ENCODE measurements at places on chromosomes 5 and 9.
A peak's percentile ranks its signal among the peaks of the same experiment; 100 is the strongest.

DNA sequence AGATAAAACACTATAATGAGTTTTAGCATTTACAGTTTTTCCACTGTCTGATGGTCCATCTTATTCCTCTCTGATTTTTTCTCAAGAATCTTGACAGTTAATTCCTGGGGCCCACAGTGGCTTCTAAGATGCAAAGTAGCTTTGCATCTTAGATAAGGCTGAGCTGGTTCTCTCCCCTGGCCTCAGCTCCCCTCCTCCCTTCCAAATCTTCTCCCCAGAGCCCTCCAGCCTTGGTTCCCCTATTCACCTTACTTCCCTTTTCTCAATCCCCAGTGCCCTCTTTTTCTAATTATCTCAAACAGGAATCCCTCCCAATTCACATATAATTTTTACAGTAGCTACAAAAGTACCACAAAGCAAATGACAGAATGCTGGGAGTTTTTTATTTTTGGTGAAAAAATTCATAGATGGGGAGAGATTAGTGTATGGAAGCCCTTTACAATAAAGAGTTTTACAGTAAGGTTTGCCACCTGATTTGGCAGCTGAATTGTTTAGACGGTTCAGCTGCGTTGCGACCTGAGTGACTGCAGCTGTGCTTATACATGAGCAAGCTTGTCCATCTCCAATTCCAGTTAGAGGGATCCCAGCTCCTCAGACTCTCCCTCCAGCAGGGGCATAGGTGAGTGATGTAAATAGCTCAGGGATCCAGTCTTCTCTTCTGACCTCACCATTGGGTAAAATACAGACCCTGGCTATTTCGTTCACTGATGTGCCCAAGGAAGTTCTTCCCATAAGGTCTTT lies 51.4 kb upstream of the CKMT2 start:
- DNase-seq = peak; percentile 40

- DNase-seq = no peak
Observed at GRCh38 chr5:59485629-59486439, 407.7 kb downstream of the PDE4D start.

DNA sequence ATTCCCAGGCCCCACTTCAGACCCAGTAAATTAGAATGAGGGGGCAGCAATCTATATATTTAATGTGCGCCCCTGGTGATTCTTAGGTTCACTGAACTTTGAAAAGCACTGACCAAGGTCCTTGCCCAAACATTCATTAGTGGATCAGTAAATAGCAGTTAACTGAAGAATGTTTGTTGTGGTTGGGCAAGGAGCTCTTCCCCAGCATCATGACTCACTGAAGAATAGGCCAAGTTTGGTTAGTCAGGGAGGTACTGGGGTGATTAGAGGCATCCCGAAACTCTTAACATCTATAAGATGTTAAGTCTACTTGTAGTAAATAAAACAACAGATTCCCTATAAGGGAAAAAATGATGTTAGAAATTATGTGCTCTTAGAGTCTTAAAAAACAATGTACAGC lies 833 bp upstream of the MROH2B start:
- no peak for DNase-seq

GRCh38 chr9:137813167-137813566 lies 64.4 kb upstream of the CACNA1B start:
- peak; percentile 42 for DNase-seq

GRCh38 chr5:74116266-74116665 lies 490.3 kb downstream of the ARHGEF28 start:
- DNase-seq = no peak

DNA sequence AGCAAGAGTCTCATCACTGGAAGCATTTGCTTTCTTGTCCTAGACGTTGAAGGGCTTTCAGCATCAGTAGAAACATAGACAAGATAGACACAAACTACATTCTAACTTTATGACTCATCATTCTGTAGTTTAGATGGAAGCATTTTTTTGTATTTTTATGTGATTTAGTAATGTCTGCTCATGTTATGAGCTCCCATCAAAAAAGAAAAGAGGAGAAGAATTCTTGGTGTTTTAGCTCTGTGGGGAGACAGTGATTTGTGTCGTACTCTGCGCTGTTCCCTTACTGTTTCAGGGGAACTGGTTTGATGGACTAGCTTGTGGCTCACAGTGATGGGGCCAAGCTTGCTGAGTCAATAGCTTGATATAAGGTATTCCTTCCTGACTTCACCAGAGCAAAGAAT lies 159.2 kb upstream of the WWC1 start:
- no peak for DNase-seq
